ENCODE measurements at places on chromosomes 3 and 15.
A peak's percentile ranks its signal among the peaks of the same experiment; 100 is the strongest.

DNA sequence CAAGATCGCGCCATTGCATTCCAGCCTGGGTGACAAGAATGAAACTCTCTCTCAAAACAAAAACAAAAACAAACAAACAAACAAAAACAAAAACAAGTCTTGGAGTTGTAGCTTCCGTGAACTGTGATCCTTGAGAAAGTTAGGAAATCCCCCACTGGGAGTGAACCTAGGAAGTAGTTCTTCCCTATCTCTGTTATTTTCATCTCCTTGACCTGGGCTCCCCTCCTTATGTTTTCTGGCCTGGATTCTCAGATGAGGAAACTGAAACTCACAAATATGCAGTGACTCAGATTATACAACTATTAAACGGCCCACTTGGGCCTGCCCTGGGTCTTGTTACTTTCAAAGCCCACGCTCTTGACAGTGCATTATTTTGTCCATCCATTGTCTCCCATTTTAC, 29.7 kb downstream of the SAXO2 start:
- no peak for DNase-seq

DNA sequence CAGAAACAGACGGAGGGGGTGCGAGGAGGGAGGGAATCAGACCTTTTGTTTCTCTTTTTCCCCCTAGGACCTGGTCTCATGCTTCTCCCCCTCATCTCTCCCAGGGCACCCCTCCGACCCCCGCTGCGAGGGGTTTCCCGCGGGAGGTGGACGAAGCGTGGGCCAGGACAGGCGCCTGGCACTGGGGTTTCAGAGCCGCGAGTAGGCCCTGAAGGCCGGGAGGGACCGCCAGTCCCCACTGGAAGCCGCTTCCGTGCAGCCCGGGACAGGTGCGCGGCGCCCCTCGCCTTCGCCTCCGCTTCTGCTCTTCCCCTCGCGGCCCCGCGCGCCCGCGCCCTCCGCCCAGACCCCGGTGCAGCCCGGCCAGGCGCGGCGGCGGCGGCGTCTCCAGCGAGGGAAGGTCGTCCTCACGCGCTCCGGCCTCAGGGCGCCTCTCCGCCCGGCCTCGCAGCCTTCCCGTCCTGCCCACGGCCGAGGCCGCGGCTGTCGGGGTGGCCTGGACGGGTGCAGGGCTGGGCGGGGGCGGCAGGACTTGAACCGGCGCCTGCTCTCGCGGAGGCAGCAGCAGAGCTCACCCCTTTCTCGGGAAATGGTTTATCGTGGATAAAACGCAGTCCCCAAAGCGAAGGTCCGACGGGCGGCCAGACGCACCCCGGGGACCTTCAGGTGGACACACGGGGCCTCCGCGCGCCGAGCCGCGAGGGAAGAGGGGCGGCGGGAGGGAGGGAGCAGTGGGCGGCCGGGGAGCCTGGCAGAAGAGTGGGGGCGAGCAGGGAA, 31.5 kb upstream of the ADAMTS17 start:
- DNase-seq = no peak

- no peak for DNase-seq
Observed at GRCh38 chr15:89375093-89376005, 40.7 kb upstream of the POLG start.

DNA sequence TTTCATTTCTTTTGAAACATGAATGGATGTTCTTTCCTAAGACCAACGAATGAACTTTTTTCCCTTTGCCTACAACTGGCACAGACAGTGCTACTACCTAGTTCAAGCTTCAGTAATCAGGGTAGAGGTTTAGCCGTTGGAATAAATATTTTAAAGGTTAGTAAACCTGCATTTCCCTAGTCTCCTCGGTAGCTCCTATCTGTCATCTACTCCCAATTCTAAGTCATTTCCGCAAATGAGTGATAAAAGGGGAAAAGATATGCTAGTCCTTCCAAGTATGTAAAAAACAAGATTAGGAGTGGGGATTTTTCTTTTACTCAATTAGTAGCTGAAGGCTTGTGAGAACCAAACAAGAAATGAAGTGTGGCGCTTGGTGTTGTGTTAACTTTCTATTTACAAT, 15.2 kb downstream of the SLTM start:
- no peak for DNase-seq

DNA sequence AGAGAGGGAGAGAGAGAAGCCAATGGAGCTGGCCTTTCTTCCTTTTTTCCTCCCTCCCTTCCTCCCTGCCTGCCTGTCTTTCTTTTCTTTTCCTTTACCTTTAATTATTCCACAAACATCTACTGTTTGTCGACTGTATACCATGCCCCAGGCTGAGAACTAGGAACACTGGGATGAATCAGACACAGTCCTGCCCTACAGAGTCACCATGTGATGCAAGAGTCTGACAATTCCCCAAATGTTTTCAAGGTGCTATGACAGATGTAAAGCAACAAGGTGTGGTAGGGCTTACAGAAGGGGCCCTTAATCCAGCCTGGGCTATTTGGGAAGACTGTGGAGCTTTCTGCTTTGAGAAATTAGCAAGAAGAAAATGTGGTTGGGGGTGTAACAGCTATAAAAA, 4.0 kb upstream of the SPSB4 start:
- DNase-seq = no peak

- no peak for DNase-seq
Observed at GRCh38 chr3:142348460-142348859, 99.4 kb downstream of the XRN1 start.

DNA sequence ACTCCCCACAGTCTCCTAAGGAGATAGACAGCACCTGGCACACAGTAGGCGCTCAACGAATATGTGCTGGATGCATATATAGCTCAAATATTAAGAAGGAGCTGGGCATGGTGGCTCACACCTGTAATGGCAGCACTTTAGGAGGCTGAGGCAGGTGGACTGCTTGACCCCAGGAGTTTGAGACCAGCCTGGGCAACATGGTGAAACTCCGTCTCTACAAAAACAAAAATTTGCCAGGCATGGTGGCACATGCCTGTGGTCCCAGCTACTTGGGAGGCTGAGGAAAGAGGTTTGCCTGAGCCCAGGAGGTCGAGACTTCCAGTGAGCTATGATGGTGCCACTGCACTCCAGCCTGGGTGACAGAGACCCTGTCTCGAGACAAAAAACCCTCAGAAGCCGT, 37.4 kb downstream of the UMPS start:
- DNase-seq = no peak

GRCh38 chr3:2684046-2684445, 426.1 kb downstream of the IL5RA start:
- no peak for DNase-seq

- no peak for DNase-seq
Observed at GRCh38 chr3:146502887-146503460, 33.6 kb upstream of the PLSCR2 start.

- DNase-seq = no peak
Observed at GRCh38 chr15:51796847-51797401, 32.5 kb upstream of the TMOD3 start.

- no peak for DNase-seq
Observed at GRCh38 chr3:159787178-159787574, 201.5 kb upstream of the IL12A start.

- DNase-seq = peak; percentile 60
Observed at GRCh38 chr3:127671523-127672428, 976 bp upstream of the ABTB1 start.

- DNase-seq = no peak
Observed at GRCh38 chr3:27675287-27675686, 46.8 kb downstream of the EOMES start.

DNA sequence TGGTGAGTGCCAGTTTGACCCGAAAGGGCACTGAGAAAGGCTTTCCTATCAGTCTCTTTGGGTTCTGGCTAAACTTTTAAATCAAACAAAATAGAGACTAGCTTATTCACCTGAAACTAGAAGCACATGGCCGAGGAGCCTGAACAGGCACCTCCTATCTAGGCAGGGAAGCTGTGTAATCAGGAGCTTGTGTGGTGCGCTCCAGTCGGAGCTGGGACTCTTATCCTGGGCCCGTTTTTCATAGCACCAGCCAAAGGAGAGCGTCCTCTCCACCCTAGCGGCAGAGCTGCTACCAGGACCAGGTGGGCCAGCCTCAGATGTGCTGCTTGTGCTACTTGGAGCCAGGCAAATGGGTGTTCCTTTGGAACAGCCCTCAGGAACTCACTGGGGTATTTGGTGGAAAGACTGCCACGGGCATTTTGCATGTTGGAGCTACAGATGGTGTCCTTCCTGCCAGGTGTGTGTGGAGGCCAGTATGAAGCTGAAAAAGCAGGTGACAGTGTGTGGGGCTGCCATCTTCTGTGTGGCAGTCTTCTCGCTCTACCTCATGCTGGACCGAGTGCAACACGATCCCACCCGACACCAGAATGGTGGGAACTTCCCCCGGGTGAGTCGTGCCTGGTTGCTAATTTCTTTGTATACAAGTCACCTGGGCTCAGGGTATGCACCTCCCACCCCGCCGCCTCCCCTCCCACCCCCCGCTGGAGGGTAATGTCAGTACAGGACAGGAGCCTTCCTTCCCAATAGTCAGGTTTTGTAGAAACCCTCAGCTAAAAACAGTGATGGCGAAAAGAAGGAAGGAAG, 833 bp downstream of the MAN2A2 start:
- peak; percentile 45 for DNase-seq

GRCh38 chr3:53109891-53110771, 20.1 kb downstream of the RFT1 start:
- DNase-seq = peak; percentile 42

GRCh38 chr3:112333381-112334317, 693 bp downstream of the CD200 start:
- no peak for DNase-seq

- no peak for DNase-seq
Observed at GRCh38 chr15:52095597-52096262, 16.8 kb downstream of the BCL2L10 start.

All from GM20000 (cell line).